ENCODE measurements at places on chromosomes 2 and 18.

GRCh38 chr2:64610316-64610855, 43.3 kb downstream of the SERTAD2 start:
- no peak for DNase-seq

GRCh38 chr2:168986398-168986943, 44.7 kb downstream of the ABCB11 start:
- DNase-seq = no peak

DNA sequence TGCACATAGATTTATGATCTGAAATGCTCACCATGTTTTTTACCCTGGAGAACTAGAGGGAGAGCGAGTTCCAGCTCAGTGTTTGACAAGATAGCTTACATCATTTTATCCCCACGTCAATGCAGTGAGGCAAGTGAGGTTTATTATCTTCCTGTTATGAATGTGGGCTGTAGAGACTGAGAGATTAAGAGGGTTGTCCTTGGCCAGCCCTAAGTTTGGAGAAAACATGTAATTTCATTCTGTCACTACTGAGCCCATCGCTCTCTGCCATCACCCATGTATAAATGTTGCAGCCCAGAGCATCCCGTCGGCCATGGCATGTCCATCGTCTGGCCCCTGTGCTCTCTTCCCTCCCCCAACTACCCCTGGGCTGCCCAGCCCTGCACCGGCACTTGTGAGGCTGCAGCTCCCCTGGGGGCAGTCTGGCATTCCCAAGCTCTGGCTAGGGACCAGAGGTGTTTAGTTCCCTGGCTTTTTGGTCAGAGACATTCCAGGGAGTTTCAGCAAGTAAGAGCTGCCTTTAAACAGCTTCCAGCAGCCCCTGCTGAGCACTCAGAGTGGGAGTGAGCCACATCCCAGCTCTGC, 136.7 kb downstream of the ANTXR1 start:
- no peak for DNase-seq

DNA sequence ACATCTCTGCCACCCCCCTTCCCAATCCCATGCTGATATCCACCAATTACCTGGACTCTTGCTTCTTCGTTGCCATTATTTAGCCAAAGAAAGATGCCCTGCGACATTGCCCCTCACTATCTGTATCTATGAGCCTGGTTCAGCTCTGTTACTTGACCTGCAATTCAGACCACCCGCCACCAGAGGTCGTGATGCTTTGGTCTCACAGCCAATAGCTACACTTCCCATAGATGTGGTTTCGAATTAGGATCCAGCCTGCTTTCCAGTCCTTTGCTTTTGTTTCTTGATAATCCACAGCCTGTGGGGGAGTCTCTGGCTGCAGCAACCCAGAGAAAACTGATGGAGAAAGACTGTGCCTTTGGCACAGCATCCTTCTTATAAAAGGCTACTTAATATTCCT, 239.4 kb downstream of the KLHL29 start:
- DNase-seq = no peak

DNA sequence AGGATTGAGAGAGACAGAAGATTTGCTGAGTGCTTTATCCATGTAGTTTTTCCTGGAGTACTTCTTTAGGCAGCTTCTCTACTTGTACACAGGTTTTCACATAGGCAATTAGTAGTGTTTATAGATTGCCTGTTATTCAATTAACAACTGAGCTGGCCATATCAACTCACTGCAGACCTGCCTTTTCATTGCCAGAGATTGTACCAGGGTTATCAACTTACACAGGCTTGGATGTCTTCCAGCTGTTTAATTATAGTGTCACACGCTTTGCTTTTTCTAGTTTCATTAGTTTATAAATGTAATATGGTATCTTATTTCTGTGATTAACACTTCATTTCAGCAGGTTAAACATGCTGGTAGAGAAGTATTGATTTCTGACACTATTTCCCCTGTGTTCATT, 125.9 kb downstream of the GPD2 start:
- DNase-seq = no peak

DNA sequence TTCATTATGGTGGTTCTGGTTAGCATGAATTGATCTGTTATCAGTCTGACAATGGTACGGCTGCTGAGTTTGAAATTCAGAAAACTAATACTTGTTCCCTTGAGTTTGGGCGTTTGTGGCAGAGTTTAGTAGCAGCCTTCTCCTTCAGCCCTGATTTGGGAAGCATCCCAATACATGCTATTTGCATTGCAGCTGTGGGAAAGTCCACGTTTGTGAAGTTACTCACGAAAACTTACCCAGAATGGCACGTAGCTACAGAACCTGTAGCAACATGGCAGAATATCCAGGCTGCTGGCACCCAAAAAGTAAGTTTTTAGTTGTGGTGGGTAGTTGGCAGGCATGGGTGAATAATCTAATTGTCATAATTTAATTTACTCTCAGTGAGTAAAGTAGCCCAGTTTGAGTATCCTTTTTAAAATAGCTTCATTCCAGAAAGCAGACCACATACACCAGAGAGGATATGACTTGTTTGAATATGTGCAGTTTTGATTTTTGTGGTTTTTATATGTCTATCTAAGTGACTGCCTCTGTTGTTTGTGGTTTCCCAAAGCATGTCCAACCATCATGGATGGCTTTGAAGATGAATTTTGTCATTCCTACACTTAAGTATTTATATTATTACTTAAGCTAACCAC, 12.2 kb downstream of the DGUOK start:
- no peak for DNase-seq

DNA sequence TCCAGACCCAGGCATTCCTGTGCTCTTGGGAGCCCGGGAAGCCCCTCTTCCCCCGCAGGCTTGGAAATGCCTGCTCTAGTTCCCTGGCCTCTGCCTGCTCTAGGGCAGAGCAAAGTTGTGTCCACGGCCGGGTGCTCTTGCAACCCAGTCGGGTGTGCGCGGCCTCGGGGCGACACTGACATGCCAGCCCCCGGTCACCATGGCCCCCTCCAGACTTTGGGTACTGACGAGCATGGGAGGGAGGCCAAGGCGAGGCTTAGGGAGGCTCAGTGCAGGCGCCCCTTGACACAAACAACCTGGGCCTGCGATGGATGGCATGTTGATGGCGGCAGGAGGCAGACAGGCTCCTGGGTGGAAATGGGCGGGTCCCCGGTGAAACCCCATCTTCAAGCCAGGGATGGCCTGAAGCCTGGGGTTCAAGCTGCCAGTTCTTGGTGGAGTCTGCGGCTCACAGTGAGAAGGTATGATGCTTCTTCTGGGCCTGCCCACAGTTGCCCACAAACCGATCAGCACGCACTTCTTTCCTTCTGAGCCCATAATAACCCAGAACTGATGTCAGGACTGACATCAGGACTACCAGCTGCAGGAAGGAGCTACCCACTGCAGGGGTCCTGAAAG, 689.9 kb downstream of the DSC3 start:
- DNase-seq = no peak

- DNase-seq = no peak
These were observed 30.7 kb downstream of the FBXO15 start for GRCh38 chr18:74116633-74117554.

GRCh38 chr2:179354739-179355537, 90.3 kb upstream of the SESTD1 start:
- no peak for DNase-seq

GRCh38 chr2:68774569-68775271, 40.1 kb downstream of the ARHGAP25 start:
- no peak for DNase-seq

- DNase-seq = no peak
These were observed 533.5 kb upstream of the NRP2 start for GRCh38 chr2:205148755-205149154.

DNA sequence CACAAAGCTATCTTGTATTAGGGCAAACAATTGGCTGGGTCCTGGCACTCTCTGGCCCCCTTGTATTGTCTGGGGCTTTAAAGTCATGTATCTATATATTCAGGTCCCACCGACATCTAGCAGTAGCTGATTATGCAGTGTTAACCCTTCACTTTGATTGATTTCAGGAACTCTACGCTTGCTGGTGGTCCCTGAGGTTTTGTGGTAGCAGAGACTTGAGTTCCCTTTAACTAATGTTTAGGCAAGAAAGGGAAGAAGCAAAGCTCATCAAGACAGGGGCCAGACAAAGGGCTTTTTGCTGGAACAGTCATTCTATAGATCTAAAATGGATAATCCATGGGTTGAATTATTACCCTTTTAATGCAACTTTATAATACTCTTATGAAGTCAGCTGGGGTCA, 95.3 kb upstream of the EPB41L3 start:
- no peak for DNase-seq

DNA sequence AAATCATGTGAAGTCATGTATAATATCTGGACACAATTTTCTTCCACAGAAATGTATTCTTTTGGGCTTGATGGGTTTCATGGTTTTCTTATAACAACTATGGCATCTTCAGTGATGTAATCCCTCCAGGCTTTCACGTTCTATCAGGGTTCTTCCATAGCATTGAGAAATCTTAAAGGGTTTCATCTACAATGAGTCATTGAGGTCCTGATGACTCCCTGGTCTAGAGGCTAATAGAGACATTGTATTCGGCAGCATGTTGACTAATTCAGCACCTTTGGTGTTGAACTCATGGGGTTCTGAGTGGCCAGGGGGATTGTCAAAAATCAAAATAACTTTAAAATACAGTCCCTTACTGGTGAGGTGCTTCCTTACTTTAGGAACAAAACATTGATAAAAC, 614.0 kb upstream of the CRIM1 start:
- no peak for DNase-seq

DNA sequence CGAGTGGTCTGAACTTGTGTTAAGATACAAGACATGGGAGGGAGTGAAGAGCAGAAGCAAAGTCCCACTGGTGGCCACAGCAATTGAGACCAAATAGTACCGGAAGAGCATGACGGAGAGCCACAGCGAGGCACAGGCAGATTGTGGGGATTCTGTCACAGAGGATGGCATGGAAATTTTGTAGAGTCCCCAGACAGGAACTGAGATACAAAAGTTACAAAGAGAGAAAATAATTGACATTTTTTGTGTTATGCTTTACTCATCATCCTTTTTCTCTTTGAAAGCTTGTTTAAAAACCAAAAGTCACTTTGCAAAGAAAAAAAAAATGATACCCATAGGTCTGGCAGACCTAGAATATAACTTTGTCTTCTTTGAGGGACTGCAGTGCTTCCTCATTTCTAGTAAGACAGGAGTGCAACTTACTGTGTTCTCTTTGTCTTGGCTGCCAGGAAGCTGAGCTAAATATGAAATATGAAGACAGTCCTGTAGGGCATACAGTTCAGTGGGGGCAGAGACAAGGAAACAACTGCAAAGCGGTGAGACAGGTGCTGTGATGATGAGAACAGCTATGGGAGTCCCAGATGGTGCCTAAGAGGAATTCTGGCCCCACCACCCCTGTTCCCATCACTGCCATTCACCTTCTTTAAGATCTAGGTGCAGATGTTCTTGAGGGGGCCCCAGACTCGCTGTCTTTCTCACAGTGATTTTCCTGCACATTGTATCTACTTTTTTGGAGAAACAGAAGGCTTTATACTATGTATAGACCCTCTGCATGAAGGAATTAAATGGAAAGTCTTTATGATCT, 5.2 kb downstream of the ARHGAP25 start:
- DNase-seq = no peak

DNA sequence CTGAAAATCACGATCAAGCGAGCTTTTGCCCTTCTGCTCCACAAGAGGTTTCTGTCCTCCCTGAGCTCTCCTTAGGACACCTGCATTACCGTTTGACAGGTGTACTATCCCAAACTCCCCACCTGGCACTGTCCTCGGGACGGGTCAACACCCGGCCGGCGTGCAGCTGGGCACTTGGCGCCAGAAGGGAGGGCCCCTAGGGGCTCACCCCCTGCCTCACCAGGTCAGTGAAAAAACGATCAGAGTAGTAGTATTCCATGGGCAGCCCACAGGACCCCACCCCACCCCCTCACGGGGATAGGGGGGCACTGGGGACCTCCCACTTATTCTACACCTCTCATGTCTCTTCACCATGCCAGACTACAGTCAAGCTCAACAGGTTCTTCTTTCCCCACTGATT, 117.6 kb upstream of the ANKRD30BL start:
- no peak for DNase-seq

DNA sequence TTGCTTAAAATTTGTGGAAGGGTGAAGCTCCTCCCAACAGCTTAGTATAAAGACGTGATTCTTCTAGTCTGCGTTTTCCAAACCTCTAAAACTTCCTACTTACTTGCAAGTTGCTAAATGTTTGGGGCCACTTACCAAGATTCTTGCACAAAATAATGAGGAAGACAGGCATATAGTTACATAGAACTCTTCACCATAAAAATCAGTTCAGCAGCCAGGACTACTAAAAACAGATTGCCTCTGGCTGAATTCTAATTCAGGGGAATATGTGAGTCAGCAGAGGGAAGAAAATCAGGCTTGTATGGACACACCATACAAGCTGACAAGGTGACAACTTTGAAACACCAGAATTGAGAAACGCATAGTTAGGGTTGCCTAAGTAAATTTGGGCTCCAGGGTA, 2.8 kb upstream of the PEX13 start:
- no peak for DNase-seq

- no peak for DNase-seq
These were observed 2.8 kb downstream of the ETAA1 start for GRCh38 chr2:67399831-67400489.

DNA sequence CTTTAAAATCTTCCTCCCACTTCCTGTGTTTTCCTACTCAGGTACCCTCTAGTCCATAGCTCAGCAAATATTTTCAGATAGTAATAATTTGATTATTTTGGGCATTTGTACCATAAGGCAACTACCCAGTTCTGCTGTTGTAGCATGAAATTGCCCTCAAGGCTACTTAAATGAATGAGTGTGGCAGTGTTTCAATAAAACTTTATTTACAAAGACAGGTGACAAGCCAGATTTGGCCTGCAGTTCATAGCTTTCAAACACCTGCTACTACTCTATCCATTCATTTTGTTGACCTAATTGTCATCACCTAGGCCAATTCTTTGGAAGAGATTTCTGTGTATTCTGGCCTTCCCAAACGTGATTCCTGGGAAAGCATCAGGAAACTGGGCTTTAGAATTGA, 28.9 kb downstream of the NYAP2 start:
- no peak for DNase-seq

GRCh38 chr2:190420801-190421200, 12.6 kb downstream of the MFSD6 start:
- DNase-seq = no peak

- DNase-seq = no peak
These were observed 111.1 kb downstream of the PDCL3 start for GRCh38 chr2:100673691-100674485.

DNA sequence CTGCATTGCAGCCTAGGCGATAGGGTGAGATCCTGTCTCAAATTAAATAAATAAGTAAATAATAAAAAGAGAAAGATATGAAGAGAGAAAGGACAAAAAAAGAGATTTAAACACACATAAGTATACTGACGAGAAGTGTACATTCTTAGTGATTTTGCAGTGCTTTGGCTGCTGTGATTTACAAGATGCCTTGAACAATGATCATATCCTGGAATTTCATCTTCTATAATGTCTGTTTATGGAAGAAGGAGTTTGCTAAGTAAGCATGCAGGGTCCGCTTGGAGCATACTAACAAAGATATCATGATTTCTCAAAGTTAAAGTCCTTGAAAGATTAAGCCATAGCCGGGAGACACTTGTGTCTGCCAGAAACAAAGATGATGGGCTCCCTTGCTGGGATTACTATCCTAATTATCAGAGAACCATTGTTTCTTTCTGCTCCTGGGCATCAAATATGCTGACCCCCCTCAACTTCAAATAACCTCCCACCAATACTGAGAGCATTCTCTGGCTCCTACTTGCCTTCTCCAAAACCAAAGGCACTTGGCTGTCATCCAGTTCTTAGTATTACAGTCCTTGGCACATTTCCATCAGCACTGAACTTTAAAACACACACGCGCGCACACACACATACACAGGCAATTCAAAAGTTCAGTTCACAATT, 47.5 kb upstream of the STAM2 start:
- DNase-seq = no peak

GRCh38 chr2:120336749-120337148, 9.2 kb upstream of the INHBB start:
- no peak for DNase-seq

All from stimulated activated CD8-positive, alpha-beta memory T cell treated with anti-CD3 and anti-CD28 coated beads, Interleukin-7, amount 100 ng/mL, for 1 hour (primary cell).